ENCODE measurements at places on chromosomes 7 and 10.

GRCh38 chr7:105621617-105622016 is 40.3 kb upstream of the EFCAB10 start:
- DNase-seq = no peak

DNA sequence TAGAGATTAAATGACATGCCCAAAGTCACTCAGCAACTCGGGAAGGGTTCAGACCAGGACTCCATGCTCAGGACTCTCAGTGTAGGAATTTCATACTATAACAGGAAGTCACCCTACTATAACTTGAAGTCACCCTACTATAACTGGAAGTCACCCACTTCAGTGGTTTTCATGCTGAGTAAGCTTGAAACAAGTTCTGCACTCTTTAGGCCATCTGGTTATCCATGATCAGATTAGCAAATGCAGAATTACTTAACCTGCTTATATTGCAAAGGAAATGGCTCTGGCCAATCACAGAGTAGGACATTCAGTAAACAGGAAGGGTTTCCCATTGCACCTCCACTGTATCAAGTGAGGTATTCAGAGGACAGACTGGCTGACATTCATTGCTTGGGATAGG is 1240.4 kb downstream of the GATA3 start:
- peak; percentile 10 for DNase-seq

DNA sequence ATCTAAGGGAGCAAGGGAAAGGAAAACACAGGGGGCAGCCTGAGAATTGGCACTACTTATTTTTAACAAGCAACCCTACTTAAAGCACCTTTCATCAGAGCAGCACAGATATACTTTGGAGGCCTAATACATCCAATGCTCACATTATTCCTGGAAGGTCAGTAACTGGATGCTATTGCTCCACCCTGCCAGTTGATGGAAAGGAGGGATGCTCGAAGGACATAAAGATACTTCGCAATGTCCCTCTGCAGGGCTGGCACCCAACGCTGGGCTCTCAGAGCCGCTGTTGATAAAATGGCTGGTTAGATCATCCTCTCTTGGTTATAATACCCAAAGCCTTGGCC is 307.9 kb upstream of the AOAH start:
- DNase-seq = no peak

GRCh38 chr7:138151731-138152577 is 75.7 kb downstream of the AKR1D1 start:
- DNase-seq = no peak

- DNase-seq = no peak
These were observed 23.1 kb downstream of the SP4 start for GRCh38 chr7:21450941-21451340.

GRCh38 chr7:118080947-118081346 is 103.0 kb upstream of the LSM8 start:
- DNase-seq = peak; percentile 24

GRCh38 chr7:577741-578370 is 58.2 kb upstream of the PDGFA start:
- no peak for DNase-seq

Measured in GM12864 (cell line).